ENCODE measurements at places on chromosomes 16 and 17.

- DNase-seq, result no peak
Observed at GRCh38 chr17:63491977-63492618, 15.2 kb downstream of the ACE start.

DNA sequence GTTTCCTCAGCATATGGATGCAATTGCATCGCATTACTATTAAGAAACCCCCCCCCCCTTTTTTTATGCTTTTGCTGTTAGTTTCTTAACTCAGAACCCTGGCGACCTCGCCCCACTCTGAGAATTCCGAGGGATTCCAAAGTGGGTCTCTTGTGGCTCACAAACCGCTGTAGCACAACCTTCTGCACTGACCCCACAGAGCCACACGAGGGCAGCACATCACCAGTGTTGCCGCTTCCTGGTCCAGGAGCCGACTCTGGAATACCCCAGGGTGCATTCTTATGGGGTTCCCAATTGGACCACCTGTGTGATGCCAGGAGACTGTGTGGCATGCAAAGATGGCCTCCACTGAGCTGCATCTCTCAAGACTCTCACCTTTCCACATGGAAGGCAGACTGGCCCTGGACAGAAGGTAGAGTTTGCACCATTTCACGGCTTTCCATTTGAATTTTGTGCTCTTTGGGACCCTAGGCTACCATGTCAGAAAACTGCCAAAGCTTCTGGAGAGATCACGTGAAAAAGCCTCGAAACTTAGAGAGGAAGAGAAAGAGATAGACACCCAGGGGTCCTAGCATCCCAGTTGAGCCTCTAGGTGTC, 432.7 kb upstream of the ASIC2 start:
- DNase-seq, result no peak

DNA sequence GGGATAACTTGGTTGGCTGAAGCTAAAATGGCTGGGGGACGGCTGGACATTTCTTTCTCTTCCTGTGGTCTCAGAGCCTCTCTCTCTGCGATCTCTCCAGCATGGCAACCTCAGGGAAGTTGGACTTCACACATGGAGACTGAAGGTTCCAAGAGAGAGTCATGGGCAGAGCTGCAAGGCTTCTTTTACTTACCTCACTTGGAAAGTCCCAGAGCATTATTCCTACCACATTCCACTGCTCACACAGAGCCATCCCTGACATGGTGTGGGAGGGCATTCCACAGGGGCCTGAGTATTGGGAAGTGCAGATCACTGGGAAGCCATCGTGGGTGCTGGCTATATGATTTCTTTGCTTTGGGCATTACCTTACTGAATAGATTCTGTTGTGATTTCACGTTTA, 9.8 kb upstream of the SLC6A2 start:
- no peak for DNase-seq

- no peak for DNase-seq
Observed at GRCh38 chr16:84341528-84342295, 26.6 kb upstream of the ATP2C2 start.

DNA sequence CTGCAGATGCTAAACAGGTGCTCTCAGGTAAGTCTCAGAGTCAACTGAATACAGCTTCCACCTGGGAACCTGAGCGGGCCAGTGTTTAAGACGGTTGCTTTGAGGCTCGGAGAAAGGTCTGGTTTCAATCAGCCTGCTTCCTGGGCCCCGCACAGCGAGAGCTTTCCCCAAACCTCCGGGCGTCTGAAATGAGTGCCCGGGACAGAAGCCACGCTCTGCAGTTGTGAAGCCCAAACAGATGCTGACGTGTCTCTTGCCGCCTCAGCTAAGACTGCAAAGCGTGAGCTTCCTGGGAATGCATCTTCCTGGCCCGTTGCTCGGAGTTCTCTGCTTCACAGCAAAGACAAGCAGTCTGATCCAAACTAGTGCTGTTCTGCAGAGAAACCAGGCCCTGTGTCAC, 36.7 kb downstream of the PLXDC1 start:
- DNase-seq, result no peak

DNA sequence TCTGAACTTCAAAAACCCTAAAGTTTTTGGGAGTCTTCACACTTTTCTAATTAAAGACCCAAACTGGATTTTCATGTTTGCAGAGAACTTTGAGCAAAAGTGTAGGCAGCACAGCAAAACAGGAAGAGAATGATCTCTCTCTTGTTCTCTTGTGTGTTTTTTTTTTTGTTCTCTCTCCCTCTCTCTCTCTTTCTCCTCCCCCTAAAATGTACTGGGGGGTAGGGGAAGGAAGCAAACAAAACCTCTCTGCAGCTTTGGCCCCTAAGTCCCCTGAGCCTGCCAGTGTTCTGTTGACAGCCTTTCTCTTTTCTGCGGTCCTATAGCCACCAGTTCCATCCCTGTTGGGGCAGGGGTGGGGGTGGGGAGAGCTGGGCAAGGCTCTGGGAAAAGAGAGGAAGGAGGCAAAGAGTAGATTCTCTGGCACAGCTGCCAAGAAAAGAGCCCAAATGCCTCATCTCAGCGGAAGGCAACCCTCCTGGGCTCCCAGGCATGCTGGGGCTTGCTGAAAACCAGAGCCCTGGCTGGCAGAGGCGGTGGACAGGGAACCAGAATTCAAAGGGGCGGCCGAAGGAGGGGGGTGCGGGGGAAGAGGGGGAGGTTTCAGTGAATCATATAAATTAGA, 295.3 kb downstream of the SOX9 start:
- no peak for DNase-seq
